CD4-positive, alpha-beta T cell treated with Interleukin-4 for 1 hour (primary cell): ENCODE measurements at places on chromosomes 5 and 9.

- DNase-seq, result no peak
Measured at GRCh38 chr5:38794986-38795385, 50.8 kb upstream of the OSMR start.

DNA sequence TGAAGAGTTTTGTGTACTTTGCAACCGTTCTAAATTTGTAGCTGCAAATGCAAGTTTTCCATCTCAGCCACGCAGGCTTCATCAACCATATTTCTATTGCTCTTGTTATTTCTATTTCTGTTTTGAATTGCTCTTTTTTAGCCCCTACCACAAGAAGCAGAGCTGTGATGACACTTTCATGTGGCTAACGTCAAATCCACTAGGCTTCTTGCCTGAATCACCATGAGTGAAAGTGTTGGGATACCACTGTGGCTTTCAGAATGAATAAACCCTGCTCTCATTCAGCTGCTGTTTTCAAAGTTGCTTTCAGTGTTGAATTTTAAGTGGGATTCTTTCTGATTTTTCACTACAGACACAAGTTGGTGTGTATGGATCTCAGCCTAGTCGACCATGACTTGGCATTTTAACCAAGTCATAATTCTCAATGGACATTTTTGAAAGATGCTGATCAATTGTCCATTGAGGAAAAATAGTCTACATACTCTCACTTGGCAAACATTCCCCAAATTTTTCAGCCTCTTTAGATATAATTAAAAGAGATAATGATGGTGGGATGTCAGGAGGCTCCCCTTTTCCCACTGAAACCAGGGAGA, 41.0 kb upstream of the MTAP start:
- no peak for DNase-seq

GRCh38 chr9:87708986-87709728, 16.8 kb upstream of the CTSL start:
- DNase-seq, result no peak

DNA sequence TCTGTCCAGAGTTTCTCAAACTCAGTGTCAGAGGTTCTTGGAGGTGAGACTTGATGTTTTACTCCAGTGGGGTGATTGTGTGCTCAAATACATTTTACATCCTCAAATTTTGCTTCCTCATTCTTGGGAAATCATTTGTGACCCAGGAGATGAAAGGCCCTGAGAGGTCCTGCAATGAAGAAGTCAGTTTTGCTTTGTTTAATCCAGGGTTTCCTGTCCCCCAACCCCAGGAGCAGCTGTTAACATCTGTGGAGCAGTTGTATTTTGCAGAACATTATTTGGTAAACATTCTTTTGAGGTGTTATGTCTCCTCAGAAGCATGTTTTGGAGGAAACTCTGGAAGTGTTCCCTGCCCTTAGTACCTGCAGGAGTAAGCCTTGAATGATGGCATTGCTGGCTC, 59.8 kb downstream of the DAB2IP start:
- no peak for DNase-seq

DNA sequence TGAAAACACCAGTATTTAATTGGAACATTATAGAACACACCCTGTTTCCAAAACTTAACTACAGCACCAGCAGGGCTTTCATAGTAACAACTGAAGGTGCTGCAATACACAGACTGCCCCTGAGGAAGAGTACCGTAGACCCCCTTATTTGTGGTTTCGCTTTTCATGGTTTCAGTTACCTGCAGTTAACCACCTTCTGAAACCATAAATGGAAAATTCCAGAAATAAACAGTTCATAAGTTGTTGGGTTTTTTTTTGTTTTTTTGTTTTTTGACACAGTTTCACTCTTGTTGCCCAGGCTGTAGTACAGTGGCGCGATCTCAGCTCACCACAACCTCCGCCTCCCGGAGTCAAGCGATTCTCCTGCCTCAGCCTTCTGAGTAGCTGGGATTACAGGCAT, 9.5 kb upstream of the GLDC start:
- DNase-seq, result no peak

- no peak for DNase-seq
Measured at GRCh38 chr9:70746760-70747159, 332.3 kb upstream of the KLF9 start.

DNA sequence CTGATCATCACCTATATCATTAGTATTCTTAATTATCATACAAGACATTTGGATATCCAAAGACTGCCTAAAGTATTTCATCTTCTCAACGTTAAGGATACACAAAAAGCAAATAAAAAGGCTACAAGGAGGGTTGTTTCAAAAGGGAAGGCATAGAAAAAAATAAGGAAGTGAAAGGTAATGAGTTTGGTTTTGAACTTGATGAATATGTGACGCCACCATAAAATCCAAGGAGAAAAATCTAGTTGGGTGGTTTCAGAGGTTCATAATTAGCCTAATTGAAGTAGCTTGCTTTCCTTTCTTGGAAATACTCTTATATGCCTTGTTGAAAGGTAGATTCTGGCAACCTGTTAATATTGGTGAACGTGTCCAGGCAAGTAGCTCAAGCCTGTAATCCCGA, 96.1 kb upstream of the SGCD start:
- no peak for DNase-seq

- peak; percentile 72 for DNase-seq
Measured at GRCh38 chr5:146533260-146533857, 17.4 kb upstream of the GPR151 start.
